Stimulated activated naive B cell treated with anti-CD40 and anti-IgM and Interleukin-4, amounts not matched to agents 10 μg/mL and 1 μg/mL and 100 μg/mL, for 72 hours (primary cell): ENCODE measurements at places on chromosomes 11 and 22.

DNA sequence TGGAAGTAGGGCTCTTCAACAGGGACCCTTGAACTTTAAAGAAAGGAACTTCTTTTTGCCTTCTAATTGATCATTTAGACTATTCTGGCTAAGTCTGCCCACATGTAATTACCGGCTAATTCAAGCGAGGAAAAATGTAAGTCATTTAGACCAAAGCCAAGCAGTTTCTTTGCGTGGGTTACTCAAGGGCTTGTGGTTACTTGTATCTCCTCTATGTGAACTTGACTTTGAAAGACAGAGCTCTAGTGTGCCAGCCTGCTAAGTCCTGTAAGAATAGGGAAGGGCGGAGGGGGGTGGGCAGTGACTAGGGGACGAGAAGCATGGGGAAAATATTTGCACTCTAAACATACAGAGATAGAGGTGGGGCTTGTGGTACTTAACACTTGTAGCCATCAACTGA is 145.2 kb upstream of the TEAD1 start:
- no peak for DNase-seq

- no peak for DNase-seq
Observed at GRCh38 chr22:49212002-49212401, 615.7 kb downstream of the BRD1 start.

DNA sequence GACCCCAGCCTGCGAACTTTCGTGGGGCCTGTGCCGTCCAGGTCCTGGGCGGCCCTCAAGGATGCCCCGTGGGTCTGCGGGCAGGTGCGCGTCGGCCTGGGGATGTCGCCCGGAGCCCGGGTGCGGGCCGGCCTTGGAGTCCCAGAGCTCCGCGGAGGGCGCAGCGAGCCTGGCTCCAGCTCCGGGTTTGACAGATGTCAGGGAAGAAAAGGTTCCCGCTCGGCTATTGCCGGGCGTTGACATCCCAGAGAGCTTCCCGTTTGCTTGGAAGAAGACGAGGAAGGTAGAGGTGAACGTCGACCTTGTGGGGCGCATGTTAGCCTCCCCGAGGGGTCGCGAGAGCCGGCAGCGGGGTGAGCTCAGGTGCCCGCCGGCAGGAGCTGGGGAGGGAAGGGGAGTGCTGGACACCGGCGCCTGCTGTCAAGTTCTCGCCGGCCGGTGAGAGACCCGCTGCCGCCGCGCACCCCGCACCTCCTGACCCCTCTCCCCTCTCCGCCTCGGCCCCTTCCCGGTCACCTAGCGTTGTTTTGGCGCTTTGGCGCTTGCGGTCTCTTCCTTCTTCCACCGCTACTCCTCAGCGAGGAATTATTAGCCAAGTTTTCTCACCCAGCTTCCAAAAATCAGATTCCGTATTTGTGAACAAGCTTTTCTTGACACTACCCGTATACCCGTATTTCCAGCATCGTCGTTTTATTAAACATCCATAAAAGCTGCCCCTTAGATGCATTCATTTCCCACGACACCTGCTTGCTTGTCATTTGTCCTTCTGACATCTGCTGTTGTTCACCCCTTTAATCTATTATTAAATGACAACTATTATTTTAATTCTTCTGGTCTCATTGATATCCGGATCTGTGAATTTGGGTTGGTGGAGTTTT is 1.3 kb downstream of the BMAL1 start:
- DNase-seq, result no peak

DNA sequence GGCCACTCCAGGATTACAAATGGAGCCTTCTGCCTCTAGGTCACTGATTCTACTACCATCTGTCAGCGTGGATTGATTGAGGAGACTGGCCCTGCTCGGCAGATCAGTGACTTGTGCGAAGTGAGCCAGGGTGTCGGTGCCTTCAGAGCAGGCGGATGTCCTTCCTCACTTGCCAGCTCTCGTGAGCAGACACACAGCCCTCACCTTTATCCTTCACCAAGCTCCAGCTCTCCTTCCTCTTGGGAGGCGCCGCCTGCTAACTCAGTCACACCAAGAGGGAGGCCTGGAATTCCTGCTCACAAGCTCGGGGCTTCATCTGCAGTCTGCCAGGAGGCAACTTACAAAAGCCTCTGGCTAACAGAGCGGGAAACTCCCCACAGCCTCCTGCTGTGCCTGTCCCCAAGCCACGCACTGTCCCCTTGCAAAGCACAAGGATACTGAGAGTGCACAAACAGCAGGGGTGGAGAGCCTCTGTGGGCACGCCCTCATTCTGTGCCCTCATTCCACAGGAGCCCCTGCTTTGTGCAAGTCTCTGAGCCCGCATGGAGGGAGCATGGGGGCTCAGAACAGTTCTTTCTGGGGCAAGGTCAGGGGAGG is 3.5 kb upstream of the TCF20 start:
- no peak for DNase-seq

GRCh38 chr11:36373016-36374010 is 77.2 kb downstream of the PRR5L start:
- no peak for DNase-seq

DNA sequence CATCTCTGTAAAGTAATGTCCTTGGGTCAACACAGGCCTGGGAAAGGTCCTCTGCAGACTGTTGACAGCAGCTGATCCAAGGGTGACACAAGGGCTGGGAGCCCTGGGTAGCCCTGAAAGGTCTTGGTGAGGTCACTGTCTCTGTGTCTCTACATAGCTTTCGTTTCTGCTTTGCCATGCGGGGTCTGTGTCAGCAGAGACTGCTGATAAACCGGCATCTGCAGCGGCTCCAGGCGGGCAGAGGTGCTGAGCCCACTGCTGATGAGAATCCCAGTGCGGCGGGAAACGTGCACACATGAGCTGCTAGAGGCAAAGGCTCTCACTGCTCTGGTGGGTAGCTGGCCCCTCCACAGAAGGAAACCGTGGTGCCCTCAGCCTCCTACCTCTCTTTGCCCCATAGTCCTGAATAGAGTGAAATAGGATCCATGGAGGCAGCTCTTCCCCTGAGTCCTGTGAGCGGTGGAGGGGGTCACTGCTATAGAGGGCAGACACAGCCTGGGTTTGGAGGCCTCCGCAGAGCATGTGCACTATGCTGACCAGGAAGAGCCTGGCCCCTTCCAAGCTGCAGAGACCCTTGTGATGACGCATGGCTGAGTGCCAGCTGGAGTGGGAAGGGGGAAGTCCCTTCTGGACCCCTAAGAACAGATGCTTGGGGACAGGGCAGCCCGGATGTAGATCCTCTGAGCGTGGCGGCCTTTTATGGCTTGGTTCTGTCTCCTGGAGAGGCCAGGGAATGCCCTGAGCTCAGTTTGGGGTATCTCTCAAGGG is 17.8 kb upstream of the ST3GAL4 start:
- no peak for DNase-seq

- no peak for DNase-seq
Observed at GRCh38 chr11:70331901-70332300, 61.4 kb downstream of the PPFIA1 start.

DNA sequence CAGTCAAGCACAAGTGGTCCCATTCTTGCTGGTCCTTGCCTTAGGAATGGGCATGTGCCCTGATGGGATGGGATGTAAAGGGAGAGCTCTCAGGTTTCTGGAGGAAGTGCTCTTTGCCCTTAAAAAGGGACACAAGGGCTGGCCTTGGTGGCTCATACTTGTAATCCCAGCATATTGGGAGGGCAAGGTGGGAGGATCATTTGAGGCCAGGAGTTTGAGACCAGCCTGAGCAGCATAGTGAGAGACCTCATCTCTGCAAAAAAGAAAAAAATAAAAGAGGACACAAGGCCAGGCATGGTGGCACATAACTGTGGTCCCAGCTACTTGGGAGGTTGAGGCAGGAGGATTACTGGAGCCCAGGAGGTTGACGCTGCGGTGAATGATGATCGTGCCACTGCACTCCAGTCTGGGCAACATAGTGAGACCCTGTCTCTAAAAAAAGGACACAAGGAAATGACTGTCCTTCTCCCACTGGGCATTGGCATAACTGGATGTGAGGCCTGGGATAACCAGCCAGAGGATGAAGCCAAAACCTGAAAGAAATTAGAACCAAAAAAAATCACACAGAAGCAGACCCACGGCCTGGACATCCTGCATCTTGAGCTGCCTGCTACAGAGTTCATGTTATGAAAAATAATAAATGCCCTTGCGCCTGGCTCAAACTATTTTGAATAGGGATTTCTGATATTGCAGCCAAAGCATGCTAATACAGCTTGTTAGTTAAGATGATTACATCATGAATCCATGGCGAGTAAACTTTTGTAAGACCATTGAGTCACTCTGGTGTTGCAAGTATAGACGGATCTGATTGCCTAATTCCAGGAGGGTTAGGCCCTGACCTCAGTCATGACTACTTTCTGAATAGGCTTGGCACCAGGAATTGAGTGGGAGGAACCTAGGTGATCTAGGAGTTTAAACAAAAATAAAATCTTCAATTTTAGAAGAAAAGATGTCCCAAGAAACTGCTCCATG is 12.9 kb upstream of the CRKL start:
- DNase-seq, result no peak

DNA sequence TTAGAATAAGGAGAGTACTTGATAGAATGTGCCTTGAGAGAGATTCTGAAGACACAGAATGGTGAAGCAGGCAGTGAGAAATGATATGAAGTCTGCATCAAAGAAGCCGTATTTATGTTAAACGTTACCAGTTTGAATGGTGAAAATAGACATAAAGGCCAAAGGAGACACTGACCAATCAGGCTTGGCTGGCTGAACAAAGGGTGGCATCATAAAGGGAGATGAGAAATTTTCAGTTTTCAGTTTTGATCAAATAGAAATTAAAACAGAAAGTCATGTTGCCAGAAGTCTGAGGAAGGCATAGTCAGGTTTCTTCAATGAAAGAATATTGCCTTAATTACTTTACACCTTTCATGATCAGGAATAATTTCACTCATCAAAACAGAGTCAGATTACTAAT is 6.6 kb downstream of the OR51F1 start:
- DNase-seq, result no peak

DNA sequence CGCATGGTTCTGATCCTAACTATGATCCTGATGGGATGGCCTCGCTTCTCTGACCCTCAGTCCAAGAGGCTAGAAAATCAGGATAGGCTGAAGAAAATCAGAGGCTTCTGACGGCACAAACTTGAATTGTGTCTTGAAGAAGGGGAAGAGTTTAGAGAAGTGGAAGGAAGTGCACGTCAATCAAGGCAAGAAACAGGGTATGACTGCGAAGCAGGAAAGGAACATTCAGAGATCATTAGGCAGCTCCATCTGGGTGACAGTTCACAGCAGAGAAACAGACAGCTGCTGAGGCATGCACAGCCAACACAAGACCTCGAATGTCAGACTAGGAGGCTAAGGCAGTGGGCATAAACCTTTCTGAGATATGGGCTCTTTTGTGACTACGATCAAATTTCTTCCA is 29.3 kb downstream of the CLPB start:
- DNase-seq, result no peak

- DNase-seq, result no peak
Observed at GRCh38 chr11:85752890-85753581, 57.9 kb downstream of the SYTL2 start.
